ENCODE measurements at places on chromosomes 1 and 21.
A peak's percentile ranks its signal among the peaks of the same experiment; 100 is the strongest.

- no peak for DNase-seq
Observed at GRCh38 chr1:246398126-246398813, 108.8 kb downstream of the SMYD3 start.

DNA sequence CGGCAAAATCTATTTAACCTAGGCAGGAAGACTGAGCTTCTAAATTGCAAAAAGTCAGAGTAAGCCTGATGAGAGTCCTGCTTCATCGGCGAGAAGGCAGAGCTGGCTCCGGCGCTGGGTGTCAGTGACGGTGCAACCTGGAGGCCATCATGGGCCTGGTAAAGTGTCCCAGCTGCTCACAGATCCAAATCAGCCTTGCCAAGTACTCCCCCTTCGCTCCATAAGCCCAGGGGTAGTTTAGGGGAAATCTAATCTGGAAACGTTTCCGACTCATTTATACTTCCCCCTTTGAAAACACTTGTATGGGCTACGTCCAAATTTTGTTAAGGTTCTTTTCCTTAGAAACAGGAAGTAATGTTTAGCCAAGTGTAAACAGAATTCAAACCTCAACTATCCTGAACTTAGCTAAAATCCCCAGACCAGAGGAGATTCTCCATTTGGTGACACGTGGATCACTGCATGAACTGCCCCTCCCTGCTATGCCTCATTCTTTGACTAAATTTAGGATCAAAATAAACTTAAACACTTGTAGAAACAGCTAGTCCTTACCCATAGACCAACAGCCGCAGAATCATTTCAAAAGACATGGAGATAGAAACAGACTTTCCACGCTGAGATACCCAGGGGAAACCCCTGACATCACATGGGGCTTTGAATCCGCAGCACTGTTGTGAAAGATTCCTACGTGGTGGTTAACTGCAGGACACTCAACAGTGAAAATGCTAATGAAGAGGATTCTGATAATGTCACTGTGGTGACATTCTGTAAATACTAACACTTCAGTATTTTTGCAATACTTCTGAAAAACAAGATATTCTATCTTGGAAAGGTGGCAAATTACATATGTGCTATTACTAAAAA, 172.7 kb downstream of the TGFBR3 start:
- no peak for DNase-seq

GRCh38 chr1:61748566-61748965, 6.3 kb downstream of the PATJ start:
- DNase-seq, result no peak

GRCh38 chr1:38291336-38291735, 244.7 kb upstream of the POU3F1 start:
- no peak for DNase-seq

GRCh38 chr1:23664837-23665795, 26.5 kb upstream of the RPL11 start:
- DNase-seq, result no peak

DNA sequence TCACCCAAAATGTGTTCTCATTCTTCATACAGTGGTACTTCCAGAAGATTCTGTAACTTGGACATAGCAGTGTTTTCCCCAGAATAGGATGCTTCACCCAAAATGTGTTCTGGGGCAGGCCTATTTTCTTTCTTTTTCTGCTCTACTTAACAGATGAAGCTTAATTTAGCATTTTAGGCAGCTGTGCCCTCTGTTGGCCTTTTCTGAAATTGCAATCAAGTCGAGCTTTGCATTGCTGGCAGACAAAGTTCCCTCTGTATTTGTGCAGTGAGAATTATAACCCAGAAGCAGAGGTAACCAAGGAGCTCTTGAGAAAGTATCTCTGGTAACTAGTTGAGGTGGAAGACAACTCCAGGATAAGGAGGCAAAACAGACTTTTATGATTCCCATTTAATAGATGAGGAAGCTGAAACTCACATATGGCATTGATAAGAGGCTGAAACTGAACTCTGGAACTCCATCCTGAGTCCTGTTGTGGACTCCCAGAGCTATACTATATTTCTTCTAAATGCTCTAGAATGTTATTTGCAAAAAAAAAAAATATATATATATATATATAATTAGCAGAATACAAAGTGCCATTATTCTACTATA, 50.3 kb upstream of the L1TD1 start:
- DNase-seq, result no peak

GRCh38 chr1:62585469-62586155, 11.7 kb upstream of the ANGPTL3 start:
- no peak for DNase-seq

GRCh38 chr1:25513666-25514065, 29.7 kb upstream of the LDLRAP1 start:
- no peak for DNase-seq

DNA sequence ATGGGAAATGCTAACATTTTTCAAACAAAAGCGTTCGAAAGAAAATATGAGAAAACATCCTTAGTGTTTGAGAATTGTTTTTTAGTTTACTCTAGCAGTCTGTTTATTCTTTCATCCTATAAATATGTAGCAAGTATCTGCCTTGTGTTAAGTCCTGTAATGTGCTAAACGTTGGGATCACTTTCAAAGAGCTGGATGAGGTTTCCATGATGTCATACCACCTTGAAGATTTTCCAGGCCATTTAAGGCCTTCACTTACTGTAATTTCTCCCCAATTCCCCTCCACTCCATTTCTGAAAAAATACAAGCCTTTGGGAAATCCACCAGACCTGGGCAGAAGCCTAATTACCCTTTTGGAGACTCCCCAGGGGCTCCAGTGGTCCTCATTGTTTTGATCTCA, 24.2 kb upstream of the CTBS start:
- no peak for DNase-seq

DNA sequence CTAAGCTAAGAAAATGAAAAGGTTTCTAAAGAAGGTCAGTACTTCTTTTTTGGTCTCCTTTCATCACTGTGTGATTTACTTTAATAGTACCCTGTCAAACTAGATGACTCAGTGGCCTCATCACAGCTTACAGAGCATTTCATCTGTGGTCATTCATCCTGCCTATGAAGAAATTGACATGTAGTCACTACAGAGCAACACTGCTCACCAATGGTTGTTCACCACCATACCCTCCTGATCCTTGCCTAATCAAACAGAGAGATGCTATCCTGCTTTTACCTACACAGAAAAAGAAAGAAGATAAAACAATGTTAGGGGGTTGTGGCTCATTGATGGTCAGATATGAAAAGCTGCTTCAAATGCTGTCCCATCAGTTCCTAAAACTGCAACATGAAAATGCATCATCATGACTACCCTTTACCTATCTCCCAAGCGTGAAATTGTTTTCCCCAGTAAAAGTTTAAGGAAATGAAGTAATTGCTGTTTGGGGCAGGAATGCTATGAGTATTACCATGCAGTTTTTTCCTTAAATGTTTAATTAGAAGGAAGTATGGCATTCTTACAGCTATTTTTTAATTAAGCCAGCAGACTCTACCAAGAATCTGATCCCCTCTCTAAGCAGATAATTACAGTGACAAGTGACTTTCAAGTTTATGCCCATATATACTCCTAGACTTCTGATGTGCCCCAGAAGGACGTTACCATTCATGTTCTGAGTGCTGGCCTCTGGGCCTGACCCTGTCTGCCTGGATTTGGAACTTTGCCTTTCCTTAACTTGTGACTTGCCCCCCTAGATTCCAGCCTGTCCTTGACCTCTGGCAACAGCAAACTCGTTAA, 46.1 kb upstream of the FBXO28 start:
- no peak for DNase-seq

- no peak for DNase-seq
Observed at GRCh38 chr1:209651138-209651587, 1.1 kb downstream of the LAMB3 start.

GRCh38 chr1:69913977-69914376, 291.4 kb downstream of the LRRC40 start:
- DNase-seq, result no peak

DNA sequence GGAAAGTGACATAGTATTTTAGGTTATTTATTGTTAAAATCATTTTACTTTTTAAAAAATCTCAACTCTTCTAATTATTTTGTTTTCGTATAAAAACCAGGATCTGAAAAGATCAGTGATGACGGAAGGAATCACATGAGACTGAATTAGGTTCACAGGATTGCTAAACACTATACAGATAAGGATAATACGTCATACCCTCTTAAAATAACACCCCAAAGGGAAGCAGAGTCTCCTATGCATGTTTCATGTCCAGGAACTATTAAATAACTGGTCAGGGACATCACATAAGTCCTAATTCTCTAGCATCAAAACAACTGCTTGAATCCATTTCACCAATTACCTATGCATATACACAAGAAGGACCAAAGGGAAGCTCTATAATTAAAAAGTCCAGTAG, 84.9 kb downstream of the FOXJ3 start:
- no peak for DNase-seq

- DNase-seq, result no peak
Observed at GRCh38 chr1:182972231-182972630, 19.3 kb upstream of the SHCBP1L start.

GRCh38 chr1:109793089-109793485, 29.4 kb upstream of the EPS8L3 start:
- no peak for DNase-seq

GRCh38 chr1:164380893-164381292, 178.1 kb upstream of the PBX1 start:
- no peak for DNase-seq

DNA sequence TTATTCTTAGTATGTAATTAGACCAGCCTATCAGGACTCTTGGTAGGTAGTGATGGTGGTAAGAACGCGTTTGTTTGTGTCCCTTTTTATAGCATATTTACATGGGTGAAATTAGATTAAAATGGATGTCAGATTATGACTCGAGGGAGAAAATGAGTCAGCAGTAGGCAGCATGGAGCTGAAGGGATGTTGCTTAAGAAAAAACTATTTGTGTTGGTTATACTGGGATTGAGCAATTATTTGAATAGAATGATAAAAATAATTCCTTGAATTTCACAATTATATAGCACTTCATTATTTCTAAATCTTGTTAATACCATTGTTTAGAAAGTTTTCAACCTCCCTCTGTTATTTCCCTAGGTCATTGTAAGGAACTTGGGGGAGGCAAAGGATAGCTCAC, 348.8 kb downstream of the RYR2 start:
- DNase-seq, result no peak

DNA sequence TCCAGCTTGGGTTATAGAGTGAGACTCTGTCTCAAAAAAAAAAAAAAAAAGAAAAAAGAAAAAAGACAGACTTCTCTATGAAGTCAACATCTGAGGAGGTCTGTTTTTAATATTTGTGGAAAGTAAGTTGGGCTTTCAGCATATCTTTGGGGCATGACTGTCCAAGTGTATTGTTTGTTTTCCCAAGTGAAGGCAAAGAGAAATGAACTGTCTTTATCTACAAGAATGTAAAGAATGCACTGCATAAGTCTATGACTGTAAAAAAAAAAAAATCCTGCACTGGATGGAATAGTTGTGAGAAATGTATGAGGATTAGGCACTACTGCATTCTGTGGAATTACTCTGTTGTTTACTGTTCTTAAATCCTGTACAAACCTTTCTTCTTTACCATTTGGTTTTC, 45.6 kb upstream of the TMEM61 start:
- DNase-seq, result no peak

DNA sequence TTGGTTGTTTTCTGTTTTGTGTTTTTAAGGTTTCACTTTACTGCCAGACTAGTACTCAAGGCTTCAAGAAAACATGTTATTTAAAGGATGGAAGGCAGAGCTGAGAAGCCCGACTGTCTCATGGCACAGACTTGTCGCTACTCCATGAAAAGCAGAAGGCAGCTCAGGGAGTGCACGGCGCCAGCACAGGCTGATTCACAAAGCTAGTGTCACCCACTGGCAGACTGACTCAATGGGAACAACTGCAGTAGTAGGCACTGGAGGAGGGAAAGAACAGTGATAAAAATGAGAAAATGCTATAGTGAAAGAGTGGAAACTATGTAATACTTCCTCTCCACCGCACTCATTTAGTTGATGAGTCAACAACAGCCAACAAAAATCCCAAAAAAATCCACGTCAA, 14.7 kb downstream of the HSF2BP start:
- DNase-seq, result no peak

DNA sequence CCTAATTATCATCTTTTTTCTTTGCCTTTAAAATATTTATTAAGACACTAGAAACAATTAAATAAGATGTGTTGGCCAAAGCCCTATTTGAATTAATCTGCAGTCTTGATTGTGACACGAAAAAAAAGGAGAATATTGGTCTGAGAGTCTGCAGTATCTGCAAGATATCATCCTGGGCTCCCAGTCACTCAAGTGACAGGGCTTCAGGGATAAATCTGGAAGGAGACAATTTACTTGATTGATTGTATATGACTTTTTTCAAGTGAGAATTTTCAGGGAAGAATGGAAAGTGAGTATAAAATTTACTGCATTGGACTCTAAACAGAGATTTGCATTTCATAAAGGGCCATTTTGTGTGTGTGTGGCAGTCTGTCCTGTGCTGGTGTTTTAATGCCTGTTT, 233.7 kb downstream of the PAPPA2 start:
- DNase-seq, result no peak

DNA sequence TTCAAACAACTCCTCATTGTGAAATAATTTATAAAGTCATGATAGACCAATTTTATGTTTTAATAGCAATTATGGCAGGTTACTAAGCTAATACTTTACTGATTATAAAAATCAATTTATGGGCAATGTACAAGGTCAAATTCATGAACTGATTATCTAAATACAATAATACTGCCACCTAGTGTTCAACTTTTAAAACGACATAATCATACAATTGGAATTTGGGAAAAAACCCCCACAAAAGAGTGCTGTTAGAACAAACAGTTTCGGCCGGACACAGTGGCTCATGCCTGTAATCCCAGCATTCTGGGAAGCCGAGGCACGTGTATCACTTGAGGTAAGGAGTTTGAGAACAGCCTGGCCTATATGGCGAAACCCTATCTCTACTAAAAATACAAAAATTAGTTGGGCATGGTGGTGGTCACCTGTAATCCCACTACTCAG, 14.0 kb downstream of the GTF2B start:
- DNase-seq, result no peak

GRCh38 chr1:183472488-183473216, at the start of gene SMG7:
Gene SMG7 (plus strand): TSS chr1:183472499. CDS start chr1:183472621, 122 bp downstream.
- peak; percentile 52 for DNase-seq

- DNase-seq, result no peak
Observed at GRCh38 chr21:33202464-33203363, 27.0 kb upstream of the IFNAR2 start.

DNA sequence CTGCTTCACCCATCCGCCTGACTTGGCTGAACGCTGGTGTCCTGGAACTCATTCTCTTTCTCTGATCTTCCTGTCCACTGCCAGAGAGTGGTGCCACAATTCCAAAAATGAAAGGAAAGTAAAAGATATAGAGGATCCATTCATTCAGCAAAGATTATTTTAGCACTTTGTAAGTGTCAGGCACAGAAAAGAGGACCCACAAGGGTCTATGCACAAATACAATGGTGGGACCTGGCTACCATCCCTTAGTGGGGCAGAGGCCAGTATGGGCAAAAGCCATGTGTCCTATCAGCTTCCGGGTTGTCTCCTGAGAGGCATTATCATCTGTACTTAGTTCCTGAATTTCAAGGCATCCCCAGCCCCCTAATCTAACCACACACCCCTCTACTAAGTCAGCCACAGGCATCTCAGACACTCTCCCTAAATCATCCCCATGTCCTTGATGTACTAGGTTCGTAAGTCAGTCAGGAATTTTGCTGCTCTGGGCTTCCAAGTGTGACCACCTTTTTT, 19.0 kb downstream of the SSR2 start:
- DNase-seq, result no peak
